ENCODE measurements at places on chromosomes 3 and 15.
A peak's percentile ranks its signal among the peaks of the same experiment; 100 is the strongest.

DNA sequence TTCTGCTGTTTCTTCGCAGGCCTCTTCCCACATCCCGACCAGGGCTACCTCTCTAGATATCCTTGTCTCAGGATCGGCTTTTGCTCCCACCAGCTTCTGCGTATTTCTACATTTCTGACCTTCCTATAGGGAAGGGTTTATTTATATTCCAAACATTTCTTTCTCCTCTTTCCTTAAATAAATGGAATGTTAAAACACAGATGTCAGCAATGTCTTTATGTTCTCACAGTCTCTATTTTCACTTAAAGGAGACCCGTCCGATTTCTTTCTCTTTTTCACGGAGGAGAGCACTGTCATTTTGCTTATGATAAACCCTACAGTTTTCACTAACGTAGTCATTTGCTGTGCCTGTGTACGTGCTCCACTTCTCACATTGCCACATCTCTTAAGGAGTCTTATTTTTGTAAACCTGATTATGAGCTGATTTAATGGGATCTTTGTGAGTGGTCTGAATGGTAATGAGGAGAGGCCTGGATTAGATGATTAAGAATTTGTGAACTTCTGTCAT, 630 bp downstream of the KIF15 start:
- no peak for DNase-seq

- no peak for DNase-seq
These were observed 193.8 kb downstream of the SCAPER start for GRCh38 chr15:76711351-76711827.

GRCh38 chr3:134311265-134311664, 60.6 kb upstream of the RYK start:
- DNase-seq: no peak

- DNase-seq: no peak
These were observed 10.3 kb downstream of the ACSBG1 start for GRCh38 chr15:78224023-78224411.

- DNase-seq: no peak
These were observed 15.0 kb downstream of the RNF111 start for GRCh38 chr15:59002418-59002859.

DNA sequence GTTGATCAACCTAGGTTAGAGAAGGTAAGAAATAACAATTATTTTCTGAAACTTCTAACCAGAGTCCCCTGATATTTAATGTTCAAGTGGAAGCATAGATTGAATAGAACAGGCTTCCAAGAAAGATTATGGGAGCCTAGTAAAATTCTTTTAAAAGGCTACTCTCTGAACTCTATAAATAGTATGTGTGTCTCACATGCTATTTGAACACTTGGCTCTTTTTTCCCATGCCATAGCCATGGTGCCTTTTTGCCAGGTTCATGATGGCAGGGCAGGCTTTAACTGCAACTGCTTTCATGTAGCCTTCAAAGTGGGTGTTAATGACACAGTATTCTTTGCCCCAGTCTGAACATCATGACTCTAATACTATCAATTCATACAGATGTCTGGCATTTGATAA, 22.9 kb upstream of the STRIT1 start:
- DNase-seq: no peak

DNA sequence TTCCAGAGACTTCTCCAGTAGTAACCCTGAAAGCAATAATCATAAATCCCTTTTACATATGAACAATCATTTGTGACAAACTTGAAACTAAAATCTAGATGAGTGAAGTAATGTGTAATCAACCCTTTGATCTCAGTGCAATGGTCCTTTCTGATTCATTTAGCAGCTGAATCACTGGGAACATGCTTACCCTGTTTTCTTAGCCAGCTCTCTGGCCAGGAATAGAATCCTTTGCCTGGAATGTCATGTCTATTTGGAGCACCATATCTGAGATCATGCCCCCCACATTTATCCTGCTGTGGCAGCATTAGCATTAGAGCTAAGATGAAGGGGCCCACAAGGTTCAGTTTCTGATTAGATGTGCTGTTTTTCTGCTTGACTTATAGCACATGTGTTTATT, 309.8 kb downstream of the OXSM start:
- DNase-seq: no peak

- DNase-seq: no peak
These were observed 7.5 kb upstream of the MEGF11 start for GRCh38 chr15:66261056-66261455.

GRCh38 chr3:40229963-40230362, 79.5 kb upstream of the EIF1B start:
- DNase-seq: no peak

- no peak for DNase-seq
These were observed 13.6 kb downstream of the RPAP1 start for GRCh38 chr15:41530363-41530956.

DNA sequence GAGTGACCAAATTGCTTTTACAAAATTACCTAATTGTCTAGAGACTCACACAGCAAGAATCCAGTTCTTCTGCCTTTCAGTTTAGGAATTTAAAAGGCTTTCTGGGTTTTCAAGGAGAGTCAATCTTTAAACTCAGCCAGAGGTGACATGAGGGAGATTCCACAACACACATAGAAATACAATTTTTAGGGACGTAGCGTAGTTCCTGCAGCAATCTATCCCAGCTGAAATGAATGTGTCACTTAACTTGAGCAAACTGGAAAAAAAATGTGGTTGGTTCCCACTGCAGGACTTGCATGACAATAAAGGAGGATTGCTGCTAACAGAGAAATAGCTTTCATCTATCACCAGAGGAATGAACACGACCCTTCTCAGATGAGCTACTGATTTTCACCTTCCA, 269.7 kb downstream of the OTOL1 start:
- no peak for DNase-seq

DNA sequence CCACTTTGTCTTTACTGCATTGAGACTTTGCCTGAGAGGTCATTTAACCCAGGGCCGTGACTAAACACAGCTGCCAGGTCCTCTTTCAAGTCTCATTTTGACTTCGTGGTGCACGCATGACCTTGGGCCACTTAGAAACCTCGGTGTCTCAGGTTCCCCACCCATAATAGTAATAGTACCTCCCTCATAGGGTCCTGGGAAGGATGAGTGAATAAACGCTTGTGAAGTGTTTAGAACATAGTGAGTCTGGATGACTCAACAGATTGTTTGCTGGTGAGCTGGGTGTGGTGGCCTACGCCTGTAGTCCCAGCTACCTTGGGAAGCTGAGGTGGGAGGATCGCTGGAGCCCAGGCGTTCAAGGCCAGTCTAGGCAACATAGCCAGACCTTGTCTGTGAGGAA, 56.3 kb downstream of the BDH1 start:
- DNase-seq: no peak

GRCh38 chr3:128309026-128309425, 155.7 kb downstream of the EEFSEC start:
- DNase-seq: peak; percentile 5

- no peak for DNase-seq
These were observed 738.6 kb upstream of the NR2F2 start for GRCh38 chr15:95591886-95592285.

GRCh38 chr15:88800026-88800425, 3.2 kb upstream of the ACAN start:
- DNase-seq: no peak

DNA sequence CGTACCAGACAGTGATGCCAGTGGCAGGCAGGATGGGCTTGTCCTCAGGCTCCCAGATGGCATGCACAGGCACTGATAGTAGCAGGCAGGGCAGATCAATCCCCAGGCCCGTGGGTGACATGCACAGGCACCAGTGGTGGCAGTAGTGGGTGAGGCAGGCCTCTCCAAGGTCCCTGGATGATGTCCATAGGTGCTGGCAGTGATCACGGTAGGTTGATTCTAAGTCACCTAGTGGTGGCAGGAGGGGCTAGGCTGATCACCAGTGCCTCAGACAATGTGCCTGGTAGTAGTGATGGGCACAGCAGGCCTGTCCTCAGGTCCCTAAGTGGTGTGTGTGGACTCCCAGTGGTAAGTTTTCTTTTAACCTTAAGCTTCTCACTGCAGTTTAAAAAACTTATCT, 19.6 kb downstream of the CEP63 start:
- no peak for DNase-seq

- DNase-seq: peak; percentile 31
These were observed 152.7 kb downstream of the CD47 start for GRCh38 chr3:107938143-107938542.

GRCh38 chr3:129440618-129441190, 680 bp downstream of the IFT122 start:
- DNase-seq: no peak

- DNase-seq: no peak
These were observed 324.1 kb upstream of the ICE2 start for GRCh38 chr15:60803059-60803458.

DNA sequence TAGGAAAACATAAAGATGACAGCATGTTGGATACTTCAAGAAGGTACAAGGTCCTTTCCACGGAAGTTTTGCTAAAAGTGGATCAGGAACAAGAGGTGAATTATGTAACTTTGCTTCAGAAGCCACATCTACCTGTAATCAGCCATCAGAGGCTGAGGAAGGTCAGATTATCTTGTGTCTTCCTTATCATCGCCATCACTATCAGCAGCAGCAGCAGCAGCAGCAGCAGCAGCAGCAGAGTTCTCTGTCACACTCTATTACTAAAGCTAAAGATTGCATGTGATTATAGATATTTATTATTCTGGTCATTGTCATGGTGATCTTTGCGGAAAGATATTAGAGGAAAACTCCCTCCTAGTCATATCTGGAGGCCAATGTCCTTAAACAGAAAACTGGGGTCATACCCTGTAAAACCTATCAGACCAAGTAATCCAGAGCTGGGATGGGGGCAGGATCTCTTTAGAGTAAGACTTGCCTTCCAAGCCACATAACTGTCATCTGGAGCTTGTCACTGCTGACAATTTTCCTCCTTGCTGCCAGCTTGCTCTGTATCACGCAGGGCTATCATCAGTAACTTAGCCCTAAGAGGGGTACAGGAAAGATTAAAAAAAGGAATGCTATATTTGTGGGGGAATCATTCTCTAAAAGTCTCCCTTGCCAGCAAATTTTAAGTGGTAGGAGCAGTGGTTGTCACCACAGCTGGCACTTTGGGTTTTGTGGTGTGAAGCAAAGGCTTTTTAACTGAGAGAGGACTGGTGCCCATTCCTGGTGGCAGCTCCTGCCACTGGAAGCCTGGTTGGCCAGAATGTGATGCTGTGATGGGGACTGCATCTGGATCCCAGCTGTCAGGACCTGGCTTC, 130.9 kb upstream of the RASGRP1 start:
- DNase-seq: no peak

DNA sequence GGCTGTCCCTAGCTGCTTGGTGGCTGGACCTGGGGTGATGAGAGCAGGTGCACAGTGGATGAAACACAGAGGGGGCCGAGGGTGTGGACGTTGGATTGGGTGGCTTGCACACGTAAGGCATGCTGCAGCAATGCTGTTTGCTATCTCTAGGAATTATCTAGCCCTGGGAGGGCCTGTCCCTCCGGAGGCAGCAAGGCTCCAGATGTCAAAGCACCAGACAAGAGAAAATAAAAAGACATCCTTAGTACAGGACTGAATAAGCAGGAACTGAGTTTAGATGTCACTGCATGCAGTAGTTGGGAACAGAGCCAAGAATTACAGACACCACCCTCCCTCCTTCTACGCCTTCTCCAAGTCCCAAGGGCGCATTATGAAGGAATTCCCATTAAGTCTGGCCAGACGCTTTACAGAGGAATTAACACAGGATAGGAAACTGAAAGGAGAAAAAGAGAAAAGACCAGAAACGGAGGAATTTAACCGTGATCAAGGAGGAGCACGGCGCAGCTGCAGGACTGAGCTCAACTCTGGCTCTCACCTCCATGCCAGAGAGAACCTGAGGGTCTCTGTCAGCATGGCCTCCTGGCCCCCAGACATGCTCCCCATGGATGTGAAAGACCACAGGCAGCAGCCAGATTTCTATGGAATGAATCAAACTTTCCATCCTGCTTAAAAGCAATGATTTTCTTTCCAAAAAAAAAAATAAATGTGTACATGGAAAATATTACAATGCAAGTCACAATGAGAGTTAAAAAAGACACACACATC, 13.8 kb downstream of the ATP10A start:
- DNase-seq: no peak

DNA sequence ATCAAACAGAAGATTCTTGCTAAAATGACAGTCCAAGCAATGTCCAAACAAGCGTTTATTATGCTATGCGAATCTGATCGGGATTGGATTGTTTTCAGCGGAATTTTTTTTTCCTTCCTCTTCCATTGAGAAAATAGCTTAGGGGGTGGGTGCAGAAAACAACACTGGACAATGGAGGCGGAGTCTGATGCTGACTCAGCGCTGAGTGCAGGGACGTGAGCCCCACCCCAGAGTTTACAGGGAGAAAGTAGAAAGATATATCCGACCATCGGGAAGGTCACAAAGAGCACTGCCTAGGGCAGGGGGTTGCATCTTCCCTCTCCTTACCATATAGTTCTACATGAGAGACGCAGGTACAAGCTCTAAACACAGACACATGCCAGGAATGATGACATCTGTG, 117.0 kb downstream of the FOXP1 start:
- no peak for DNase-seq

DNA sequence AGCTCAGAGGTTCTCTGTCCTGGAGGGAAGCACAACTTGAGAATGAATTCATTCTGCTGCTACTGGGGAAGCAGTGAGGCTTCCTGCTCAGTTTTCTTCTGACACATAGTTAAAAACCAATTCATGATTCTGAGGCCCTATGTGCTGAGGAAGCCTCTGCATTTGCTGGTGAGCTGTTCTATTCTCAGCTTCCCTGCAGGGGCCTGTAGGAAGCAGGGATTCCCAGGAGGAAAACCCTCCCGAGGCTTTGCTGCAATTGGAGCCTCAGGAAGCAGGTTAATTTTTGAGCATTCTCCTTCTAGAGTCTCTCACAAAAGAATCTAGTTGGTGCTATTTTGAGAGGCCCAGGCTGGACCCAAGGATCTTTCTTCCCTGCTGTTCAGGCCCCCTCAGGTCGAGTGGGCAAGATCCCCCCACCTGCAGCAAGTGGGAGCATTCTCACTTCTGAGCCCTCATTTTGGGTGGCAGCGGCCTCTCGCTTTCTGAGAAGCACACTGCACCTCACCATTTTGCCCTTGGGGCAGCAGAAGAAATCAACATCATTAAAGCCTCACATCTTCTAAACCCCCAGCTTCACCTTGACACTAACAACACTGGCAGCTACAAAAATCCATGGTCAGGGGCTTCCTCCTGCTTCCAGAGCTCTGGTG, 197.5 kb upstream of the TSC22D2 start:
- no peak for DNase-seq

DNA sequence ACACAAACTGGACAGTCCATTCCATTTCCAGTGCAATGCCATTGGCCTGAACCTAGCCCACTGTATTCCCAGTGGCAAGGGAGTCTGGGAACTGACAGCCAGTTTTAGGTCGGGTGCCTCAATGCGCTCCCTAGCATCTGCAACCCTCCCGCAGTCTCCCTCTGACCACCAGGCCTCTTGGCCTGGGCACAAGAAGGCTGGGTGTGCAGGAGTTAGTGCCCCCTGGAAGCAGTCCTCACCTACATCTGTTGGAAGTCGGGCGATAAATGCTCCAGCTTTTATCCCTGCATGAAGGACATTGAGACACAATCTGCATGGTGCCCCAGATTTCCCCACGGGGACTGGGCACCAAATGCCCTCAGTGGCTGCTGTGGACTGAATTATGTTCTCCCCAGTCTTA, 12.7 kb downstream of the C3orf22 start:
- DNase-seq: no peak

Measured in activated CD8-positive, alpha-beta T cell treated with anti-CD3 and anti-CD28 coated beads, Interleukin-2, amount 10 ng/mL, durations not matched to agents 7 days and 5 days (primary cell).